ENCODE measurements at places on chromosomes 2 and 18.

GRCh38 chr2:65501074-65501473 lies 68.7 kb upstream of the SPRED2 start:
- DNase-seq: no peak

DNA sequence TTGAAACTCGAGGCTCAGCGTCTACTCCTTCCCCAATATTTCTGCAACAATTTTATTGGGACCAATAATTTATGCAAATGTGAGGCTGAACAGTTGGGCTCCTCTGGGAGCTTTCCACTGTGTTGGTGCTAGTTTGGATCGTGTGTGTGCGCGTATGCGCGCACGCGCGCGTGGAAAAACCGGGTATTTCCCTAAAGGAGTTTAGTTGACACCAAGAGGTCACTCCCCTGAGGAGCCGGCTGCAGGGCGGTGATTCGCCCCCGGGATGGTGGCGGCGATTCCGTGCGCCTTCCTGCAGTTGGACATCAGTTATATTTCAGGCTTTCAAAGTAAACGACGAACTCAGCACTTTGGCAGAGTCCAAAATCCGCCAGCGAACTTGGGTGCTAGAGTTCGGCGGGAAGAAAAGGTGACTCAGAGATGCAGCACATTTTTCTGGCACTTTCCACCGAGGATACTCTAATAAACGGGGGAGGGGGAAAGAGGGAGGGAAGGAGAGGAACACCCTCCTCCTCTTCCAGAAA lies 186.5 kb upstream of the FANCL start:
- no peak for DNase-seq

GRCh38 chr2:18583905-18584607 lies 5.3 kb downstream of the NT5C1B start:
- no peak for DNase-seq

- peak; percentile 66 for DNase-seq
Measured at GRCh38 chr18:13500227-13500865, 226.0 kb downstream of the FAM210A start.

DNA sequence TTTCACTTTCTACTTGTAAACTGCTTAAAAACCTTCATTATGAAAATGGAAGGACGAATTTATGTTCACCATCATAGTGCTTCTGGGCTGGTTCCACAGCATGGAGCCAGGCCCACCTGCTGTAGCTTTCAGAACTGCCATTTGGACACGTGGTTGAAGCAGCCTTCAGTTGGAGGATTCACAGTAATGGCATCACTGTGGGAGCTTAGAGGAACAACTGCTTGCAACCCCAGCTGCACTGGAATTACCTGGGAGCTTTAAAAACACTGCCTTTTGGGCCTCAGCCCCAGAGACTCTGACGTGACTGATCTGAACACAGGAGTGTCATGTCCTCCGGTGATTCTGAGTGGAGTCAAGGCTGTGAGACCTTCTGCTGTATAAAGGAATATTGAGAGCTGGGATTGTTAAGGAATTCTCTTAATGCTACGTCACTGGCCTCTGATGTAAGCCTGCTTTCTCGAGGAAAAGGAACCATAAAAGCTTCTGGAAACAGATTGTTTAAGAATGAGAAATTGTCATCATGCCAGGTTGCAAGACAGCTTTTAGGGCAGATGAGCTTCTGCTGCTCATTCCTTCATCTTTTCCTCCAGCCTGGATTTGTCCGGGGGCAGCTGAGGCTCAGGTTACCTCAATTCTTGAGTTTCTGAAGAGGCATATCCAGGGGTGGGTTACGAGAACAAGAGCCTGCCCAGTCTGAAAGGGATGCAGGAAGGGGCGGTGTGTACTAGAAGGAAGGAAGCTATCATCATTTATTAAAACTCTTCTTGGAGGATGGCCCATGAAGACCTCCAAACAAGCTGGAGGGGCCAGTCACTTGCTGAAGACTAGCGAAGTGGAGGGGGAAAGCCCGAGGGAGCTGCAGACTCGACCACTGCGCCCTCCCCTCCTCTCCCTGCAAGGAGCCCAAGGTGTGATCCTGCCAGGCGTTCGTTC lies 1.3 kb upstream of the IL1R1 start:
- no peak for DNase-seq

DNA sequence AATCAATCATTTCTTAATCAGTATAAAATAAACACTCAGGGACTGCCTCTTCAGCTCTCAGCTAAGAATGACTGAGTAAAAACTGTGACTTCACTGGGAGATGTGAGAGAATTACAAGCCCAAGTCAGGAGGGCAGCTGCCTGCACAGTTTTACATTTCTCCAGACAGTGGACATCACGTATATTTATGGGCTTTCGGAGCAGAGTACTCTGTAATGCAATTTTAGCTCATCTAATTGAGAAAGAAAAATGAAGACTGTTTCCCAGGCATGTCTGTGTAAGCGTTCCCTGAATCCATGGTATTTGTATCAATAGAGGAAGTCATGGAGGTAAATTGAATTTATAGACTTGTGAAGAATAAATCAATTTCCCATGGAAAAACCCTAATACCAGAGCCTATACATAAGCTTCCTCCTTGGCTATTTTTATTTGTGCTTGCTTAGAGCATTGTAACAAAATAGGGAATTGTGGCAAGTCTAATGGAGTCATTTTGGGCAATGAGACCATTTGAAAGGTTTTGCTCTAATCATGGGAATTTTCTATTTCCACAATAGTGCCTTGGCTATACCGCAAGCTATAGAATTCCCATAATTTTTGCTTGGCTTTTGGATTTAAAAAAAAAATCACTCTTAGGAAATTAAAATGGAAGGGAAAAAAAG lies 87.2 kb downstream of the SLC5A7 start:
- no peak for DNase-seq

GRCh38 chr2:60806595-60806987 lies 50.5 kb downstream of the PAPOLG start:
- no peak for DNase-seq

GRCh38 chr18:13488281-13488929 lies 238.0 kb downstream of the FAM210A start:
- no peak for DNase-seq

GRCh38 chr2:104938231-104938941 lies 84.5 kb downstream of the POU3F3 start:
- DNase-seq: no peak

- no peak for DNase-seq
Measured at GRCh38 chr2:56416500-56417176, 232.8 kb downstream of the CCDC85A start.

- DNase-seq: no peak
Measured at GRCh38 chr2:206698811-206699210, 19.4 kb downstream of the DYTN start.

GRCh38 chr2:65639156-65639864 lies 206.9 kb upstream of the SPRED2 start:
- DNase-seq: no peak

GRCh38 chr2:218992703-218993344 lies 398 bp downstream of the CRYBA2 start:
- DNase-seq: no peak

DNA sequence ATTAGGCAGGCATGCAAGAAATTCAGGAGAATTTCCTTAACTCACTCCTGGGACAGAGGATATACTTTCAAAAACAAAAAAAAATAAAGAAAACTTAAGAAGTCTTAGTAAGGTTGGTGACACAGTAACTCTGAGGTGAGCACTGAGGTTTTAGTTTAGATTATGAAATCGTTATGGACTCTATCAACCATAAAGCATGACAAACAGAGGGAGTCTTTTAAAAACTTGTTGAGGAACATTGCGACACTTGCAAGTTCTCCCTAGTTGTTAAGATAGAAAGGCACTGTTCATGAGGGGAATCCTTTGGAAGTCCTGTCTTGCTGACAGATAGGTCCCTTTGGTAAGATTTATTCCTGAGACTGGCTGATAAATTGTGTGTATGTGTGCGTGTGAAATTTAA lies 194.3 kb upstream of the ERBB4 start:
- no peak for DNase-seq

DNA sequence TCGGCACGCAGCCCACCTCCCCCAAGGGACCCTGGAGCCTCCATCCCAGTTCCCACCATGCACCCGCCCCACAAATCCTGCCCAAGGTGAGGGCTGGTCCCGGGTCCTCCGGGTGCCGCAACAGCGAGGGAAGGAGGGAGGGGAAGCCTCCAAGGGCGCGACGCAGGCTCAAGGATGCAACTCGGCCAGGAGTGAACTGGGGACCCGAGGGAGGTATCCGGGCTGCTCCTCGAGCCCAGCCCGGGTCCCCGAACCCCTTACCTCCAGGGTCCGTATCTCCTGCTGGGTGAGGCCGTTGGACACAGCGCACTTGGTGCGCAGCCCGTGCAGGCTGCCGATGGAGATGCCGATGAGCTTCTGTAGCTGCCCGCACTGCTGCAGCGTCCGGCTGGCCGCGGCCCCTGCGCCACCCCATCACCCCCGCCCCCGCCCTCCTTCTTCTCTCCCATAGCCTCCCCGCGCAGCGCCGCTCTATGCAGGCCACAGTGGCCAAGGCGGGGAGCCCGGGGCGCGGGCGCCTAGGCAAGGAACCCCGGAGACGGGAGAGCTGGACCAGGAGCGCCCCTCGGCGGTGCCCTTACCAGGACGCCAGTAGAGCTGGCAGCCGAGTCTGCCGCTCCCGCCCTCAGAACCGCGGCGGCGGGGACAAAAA lies 124.1 kb downstream of the ANKRD30BL start:
- no peak for DNase-seq

DNA sequence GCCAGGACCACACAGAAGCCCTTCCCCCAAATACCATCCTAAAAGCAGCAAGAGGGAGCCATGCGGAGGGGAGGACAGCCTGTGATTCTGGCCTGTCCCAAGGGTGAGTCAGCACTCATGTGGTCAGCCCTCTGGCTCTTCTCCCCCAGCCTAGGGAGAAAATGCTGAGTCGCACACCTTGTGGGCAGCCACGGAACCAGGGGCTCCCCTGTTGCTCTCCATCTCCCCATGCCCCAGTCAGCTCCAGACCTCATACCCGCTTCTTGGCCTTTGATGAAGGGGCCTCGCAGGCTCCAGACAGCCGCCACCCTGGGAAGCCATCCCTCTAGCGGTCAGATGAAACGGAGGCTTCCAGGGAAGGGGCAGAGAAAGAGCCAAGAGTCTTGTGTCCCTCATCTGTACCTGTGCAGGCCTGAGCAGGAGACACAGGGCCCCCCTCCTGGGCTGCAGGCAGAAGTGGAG lies 181.3 kb upstream of the SIX2 start:
- no peak for DNase-seq

GRCh38 chr2:126042089-126042488 lies 613.9 kb upstream of the GYPC start:
- DNase-seq: no peak

DNA sequence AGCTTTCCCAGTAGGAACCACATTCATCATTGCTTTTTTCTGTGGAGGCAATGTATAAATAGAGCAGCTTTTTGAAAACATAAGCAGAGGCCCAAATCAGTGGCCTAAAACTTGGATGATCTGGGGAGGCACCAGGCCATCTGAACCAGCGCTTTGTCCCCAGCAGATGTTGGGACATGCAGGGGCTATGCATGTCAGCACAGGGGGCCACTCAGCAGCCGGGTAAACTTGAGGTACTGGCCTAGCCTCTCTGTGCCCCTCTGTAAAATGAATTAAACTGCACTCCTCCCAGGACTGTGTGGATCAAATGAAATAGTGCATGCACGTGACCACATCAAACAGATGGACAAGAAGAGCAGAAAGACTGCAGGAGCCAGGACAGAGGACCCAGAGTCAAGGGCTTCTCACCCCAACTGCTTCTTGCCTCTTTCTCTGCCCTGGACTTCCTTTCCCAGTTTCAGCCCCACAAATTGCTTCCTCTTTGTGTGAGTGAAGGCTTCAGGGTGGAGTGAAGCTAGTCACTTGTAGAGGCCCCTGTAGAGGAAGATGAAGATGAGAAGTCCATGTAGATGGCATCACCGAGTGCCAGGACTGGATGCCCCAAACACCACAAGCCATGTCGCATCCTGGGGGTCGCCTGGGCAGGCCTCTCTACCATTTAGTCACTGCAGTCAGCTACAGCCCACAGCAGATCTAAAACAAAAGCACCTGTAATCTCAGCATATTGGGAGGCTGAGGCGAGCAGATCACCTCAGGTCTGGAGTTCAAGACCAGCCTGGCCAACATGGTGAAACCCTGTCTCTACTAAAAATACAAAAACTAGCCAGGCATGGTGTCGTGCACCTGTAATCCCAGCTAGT lies 53.2 kb downstream of the IMPA2 start:
- no peak for DNase-seq

- no peak for DNase-seq
Measured at GRCh38 chr18:76453057-76453561, 41.9 kb downstream of the ZNF516 start.

GRCh38 chr2:174951745-174952144 lies 53.4 kb downstream of the CHN1 start:
- no peak for DNase-seq

DNA sequence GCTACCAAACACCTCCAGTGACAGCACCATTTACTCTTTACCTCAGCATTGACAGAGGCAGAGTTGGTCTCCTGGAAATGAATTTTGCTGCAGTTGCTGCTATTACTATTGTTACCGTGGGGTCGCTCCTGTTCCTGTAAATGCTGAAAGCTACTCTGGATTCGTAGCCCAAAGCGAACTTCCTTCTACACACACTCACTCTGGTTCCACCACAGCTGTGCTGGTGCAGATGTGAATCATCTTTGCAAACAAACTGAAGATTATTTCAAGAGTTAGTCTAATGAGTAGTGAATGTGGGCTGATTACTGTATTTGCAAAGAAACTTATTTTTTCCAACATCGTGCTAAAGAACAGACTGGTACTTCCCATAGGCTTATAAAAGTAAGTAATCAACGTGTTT lies 304.0 kb downstream of the LPIN1 start:
- DNase-seq: no peak

DNA sequence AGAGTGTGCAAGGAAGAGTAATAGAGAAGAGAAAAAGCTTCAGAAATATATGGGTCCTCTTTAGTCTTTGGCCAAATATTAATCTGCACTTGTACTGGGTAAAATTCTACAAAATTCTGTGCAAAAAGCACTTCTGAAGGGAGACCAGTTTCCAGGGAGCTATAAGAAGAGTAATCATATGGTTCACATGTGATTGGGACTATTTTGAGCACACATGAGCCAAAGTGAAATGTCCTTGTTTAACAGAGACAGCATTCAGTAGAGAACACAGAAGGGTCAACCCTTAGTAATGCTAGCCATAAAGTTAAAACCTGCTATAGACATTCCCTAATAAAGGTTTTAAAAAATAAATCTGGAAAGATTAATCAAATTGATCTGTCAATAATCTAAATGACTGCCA lies 49.3 kb upstream of the ACVR1C start:
- DNase-seq: no peak

GRCh38 chr2:40457837-40458236 lies 5.9 kb upstream of the SLC8A1 start:
- no peak for DNase-seq

- DNase-seq: no peak
Measured at GRCh38 chr2:105364436-105365139, 27.2 kb downstream of the C2orf49 start.

GRCh38 chr2:239380831-239381708 lies 19.8 kb downstream of the HDAC4 start:
- no peak for DNase-seq

- no peak for DNase-seq
Measured at GRCh38 chr18:63908858-63909257, 1.1 kb downstream of the SERPINB10 start.
